Epithelial cell of esophagus (primary cell): ENCODE measurements at places on chromosomes 3 and 15.

- no peak for DNase-seq
Observed at GRCh38 chr3:64586952-64587351, 100.8 kb downstream of the ADAMTS9 start.

- DNase-seq, result peak; percentile 88
Observed at GRCh38 chr3:141875374-141875892, 1.0 kb upstream of the ATP1B3 start.

GRCh38 chr3:186003610-186004009 lies 65.8 kb upstream of the TRA2B start:
- no peak for DNase-seq

DNA sequence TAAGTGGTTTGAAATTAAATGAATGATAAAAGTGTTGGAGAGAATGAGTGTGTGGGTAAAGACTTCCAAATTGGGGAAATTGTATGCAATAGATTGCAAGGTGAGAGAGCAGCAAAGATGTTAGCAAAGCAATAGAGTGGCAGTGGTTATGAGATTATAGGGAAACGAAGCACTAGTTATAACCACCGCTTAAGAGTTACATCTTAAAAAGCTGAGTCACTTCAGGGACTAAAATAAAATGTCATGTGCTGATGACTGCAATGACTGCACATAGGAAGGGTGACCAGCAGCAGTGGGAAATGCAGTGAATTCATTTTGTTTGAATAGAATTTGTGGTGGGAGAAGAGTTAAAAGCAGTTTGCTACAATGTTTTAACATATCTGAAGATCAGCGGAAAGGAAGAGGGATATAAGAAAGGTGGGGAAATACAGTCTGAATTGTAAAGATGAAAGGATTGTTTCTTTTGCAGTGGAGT lies 127.3 kb downstream of the RAP2B start:
- peak; percentile 60 for DNase-seq

GRCh38 chr3:136637176-136637575 lies 115.0 kb downstream of the STAG1 start:
- no peak for DNase-seq

GRCh38 chr3:124246949-124247348 lies 255.0 kb upstream of the ROPN1 start:
- peak; percentile 58 for DNase-seq
